Tibial nerve (tissue), 4 donors: ENCODE measurements at places on chromosomes 16 and 17.

- peak within 1 kb of the TSS; percentile 84 for H3K4me3 ChIP-seq
- H3K36me3 ChIP-seq = no peaks in the 10 kb centered on the region
- H3K27me3 ChIP-seq = no peaks in the 10 kb centered on the region
- peak; percentile 61 for DNase-seq
Observed at GRCh38 chr17:57955183-57955931, at the start of gene CUEDC1. CUEDC1 (minus strand) TSS chr17:57955412; CDS start chr17:57885564, 69,848 bp downstream.

- DNase-seq = no peak
- no peak overlapping the region for H3K4me3 ChIP-seq
- no peak overlapping the region for H3K27ac ChIP-seq
- H3K27me3 ChIP-seq = peaks cover 11% of the 10 kb centered on the region
Observed at GRCh38 chr16:48810803-48811453, 200.9 kb upstream of the N4BP1 start.

DNA sequence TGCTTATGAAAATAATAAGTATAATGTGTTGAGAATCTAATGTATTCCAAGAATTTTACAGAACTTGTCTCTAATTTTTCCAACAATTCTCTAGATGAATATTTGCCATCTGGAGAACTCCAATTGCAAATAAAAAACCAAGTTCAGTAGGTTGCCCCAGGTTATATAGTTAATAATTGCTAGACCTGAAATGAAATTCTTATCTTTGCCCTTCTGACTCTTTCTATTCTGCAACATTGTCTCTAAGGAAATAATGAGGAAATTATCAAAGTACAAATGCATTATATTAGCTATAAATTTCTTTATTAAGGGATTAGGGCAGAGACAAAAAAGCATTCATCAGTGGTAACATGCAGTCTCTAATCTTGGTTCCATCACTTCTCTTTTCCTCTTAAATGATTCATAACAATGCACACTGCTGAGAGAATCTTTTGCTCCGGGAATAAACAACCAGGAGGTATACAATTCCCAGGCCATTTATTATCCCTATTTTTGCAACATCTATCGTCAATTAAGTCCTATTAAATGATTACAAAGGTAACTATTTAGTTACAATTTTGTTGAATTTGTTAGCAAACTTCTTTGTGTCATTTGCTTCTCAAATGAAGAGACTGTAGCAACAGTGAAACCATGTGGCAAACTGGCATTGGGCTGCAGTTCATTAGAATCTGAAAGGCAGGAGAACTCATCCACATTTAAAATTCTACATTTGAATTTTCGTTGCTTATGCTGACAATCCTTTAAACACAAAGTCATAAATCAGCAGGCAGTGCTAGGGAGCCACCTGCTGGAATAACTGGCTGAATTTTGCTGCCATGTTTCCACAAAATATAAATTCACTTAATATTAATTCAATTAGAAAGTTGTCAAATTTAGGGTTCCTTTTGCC is 349.6 kb downstream of the KIF2B start:
- no peak for DNase-seq
- H3K27me3 ChIP-seq = no peaks in the 10 kb centered on the region
- no peak overlapping the region for H3K4me3 ChIP-seq
- H3K36me3 ChIP-seq = no peaks in the 10 kb centered on the region
- no peaks in the 10 kb centered on the region for H3K4me1 ChIP-seq

- peaks cover 47% of the 10 kb centered on the region for H3K4me1 ChIP-seq
- H3K4me3 ChIP-seq = no peak overlapping the region
- H3K27ac ChIP-seq = peak overlapping the region; percentile 78
Observed at GRCh38 chr16:83813823-83814658, 6.3 kb downstream of the HSBP1 start.
